ENCODE measurements at places on chromosomes 7 and 10. TPM values are rescaled to one million over a fixed set of nuclear protein-coding genes. Genes with fewer than 3 reads are reported as not detected.

GRCh38 chr10:99678921-99679320, 19.6 kb downstream of the ENTPD7 start:
- DNase-seq: no peak

DNA sequence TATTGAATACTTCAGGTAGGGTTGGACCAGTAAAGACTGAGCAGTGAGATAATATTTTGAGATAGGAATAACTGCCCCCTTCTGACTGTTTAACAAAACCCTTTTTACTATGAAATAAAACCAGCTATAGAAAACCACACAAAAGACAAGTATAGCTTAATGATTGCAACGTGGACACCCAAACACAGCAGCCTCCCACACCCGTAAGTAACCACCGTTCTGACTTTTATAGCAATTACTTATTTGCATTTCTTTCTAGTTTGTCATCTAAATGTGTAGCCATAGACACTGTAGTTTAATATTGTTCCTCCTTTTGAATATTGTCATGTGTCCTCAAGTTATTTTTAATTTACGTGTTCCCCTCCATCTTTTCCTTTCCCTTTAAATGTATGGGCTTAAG, 42.9 kb upstream of the SYPL1 start:
- no peak for DNase-seq

DNA sequence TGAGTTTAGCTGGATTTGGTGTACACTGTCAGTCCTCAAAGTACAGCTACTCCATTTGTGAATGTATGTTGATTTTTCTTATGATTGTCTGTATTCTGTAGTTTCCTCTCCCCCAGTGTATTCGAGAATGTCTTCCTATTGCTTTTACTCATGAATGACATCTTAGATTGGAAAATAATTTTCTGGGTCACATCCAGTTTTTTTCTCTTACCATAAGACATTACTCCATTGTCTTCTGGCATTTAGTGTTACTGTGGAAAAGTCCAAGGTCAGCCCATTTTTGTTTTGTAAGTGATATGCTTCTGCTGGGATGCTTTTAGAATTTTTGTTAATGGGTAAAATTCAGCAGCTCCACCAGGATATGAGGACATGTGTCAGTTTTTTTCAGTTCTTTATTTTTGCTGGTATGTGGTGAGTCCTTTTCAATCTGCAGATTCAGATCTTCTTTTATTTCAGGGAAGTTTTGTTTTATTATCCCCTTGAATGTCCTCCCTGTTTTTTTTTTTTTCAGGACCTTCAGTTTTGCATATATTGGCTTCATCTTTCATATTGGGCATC, 33.6 kb downstream of the WAC start:
- no peak for DNase-seq

GRCh38 chr10:16756561-16757221, 60.5 kb downstream of the RSU1 start:
- no peak for DNase-seq

DNA sequence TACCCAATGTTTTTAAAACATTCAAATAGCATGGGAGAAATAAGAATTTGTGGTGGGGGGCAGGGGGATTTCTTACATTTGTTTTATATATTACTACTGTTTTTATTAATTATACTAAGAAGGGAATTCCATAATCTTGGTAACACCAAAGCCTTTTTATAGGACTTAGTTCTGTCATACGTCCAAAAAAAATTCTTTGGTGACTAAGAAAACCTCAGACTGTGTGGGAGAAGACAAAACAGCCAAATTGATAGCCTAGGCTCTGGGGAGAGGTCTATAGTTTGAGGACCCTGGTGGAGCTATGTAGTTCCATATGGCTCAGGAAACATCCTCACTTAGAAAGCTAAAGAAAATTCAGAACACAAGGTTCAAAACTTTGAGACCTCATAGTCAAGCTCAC, 23.4 kb downstream of the ACSM6 start:
- no peak for DNase-seq

DNA sequence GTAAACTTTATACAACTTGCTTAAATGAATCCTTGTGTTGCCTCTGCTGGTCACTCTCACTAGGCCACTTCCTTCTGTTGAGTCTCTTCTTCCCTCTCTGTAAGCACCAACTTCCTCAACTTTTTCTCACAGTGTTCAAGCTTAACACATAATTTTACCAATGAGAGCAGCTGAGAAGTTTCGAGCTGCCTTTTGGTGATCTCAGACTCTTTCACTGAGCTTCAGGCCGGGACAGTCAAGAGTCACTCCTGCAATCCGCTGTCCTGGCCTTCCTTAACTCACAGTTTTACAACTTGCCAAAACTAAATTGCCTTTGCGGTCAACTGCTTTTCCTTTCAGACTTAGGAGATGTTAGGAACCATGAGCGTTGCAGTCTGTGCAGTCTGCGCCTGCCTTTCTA, 47.4 kb downstream of the PRPF18 start:
- no peak for DNase-seq

DNA sequence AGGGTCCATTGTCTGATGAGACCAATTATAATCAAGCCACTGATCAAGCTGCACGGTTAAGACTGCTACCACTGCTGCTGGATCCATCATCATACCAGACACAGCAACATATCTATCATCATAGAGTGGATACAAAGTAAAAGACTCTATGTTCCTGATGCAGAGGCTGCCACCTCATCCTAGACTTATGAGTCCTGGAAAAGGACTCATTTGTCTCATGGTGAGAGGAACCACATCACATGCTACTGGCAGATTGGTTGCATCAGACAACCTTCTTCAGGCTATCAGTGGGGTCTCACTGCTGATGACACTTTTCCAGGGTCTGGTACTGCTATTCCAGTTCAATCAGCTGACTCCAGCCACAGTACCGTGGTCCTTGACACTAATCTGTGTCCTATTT, 79.0 kb downstream of the ABI1 start:
- DNase-seq: no peak

GRCh38 chr7:9026121-9026520, 592.7 kb downstream of the NXPH1 start:
- no peak for DNase-seq

- DNase-seq: no peak
These were observed 17.4 kb downstream of the KPNA7 start for GRCh38 chr7:99190359-99191009.

The LIPM gene
- total RNA-seq: not detected

GRCh38 chr10:76043261-76043660, 611.8 kb downstream of the LRMDA start:
- no peak for DNase-seq

- DNase-seq: no peak
These were observed 5.1 kb upstream of the MRPS17 start for GRCh38 chr7:55946545-55946944.

The MRLN gene
- total RNA-seq: not detected

The PIK3CG gene
- 55.9 TPM for total RNA-seq

DNA sequence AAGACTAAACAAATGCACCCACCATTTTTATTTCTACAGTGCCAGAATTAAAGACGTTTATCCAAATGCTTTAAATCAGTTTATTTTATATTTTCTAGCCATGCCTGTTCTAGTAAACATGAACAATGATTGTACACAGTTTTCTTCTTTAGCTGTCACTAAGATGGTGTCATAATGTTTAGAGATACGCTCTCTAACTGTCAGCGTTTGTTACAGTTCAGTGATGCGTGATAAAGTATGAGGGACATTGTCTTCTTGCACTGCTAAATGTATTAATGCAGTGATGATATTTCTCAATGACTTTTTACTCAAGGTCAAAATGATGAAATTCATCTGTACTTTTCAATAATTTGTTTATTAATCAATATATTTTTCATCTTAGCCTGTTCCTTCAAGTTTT, 513.6 kb downstream of the ATRNL1 start:
- no peak for DNase-seq

The RAB19 gene
- 8.1 TPM for total RNA-seq

DNA sequence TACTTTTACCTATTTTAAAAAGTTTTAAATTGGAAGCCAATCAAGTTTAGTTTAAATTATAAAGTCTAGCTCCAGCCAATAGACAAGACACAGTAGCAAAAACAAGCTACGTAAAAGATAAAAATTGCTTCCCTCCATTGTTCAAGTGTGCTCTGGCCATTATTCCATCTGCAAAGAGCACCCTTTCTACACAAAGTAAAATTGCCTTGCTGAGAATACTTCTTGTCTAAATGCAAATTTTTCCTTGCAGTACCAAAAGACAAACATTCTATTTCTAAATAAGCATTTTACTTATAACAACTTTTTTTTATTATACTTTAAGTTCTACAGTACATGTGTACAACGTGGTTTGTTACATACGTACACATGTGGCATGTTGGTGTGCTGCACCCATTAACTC, 75.9 kb upstream of the ZNF746 start:
- no peak for DNase-seq

DNA sequence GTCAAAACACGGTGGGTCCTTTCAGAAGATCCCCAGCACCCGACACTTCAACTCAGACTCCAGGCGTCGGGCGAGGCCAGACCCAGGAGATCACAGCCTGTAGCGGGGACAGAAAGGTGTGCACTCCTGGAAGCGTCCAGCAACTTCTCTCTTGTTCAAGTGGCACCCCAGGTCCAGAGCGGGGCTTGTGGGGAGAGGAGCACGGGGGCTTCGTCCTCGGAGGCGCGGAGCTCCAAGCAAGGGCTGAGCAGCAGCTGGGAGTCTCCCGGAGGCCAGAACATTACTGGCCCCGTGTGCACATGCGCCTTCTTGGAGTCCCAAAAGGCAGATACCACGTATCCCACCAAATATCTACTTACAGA, 54.9 kb downstream of the ZRANB1 start:
- DNase-seq: peak; percentile 19

DNA sequence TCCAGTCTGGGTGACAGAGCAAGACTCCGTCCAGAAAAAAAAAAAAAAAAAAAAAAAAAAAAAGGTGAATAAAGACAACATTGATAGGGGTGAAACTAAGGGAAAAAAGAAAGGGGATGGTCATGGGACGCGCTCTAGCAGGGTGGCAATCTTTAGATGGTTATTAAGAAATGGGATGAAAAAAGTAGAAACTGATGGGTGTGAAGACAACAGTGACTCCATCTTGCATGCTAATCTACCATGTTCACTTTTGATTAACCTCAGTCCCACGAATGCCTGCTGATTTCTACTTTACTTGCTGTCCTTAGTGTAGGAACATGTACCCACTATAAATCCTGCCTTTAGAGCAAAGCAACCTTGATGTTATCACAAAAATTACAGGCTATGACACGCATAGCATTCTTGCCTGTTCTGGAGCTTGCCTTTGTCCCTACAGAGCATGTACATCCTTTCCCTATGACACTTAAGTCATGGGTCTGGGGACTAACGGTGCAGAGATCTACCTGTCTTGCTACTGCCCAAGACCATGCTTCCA, 38.5 kb downstream of the P4HA1 start:
- DNase-seq: no peak

DNA sequence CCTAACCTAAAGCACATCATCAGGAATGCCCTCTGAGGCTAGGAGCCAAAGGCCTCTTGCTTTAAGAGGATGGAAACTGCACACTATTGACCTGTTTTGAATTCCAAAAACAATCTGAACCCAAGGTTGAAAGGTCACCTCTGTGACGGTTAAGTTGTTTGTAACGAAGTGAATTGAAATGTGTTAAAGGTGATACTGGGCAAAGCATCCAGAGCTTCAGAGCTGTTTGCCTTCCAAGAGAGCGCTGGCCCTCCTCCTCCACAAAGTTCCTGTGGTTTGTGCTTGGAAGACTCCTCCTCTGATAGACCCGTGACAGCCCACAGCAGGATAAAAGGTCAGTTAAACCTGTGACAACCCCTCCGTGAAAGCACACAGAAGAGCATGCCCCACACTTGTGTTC, 133.7 kb upstream of the CTTNBP2 start:
- DNase-seq: no peak

- DNase-seq: no peak
These were observed 35.8 kb downstream of the ACSL5 start for GRCh38 chr10:112409755-112410154.

DNA sequence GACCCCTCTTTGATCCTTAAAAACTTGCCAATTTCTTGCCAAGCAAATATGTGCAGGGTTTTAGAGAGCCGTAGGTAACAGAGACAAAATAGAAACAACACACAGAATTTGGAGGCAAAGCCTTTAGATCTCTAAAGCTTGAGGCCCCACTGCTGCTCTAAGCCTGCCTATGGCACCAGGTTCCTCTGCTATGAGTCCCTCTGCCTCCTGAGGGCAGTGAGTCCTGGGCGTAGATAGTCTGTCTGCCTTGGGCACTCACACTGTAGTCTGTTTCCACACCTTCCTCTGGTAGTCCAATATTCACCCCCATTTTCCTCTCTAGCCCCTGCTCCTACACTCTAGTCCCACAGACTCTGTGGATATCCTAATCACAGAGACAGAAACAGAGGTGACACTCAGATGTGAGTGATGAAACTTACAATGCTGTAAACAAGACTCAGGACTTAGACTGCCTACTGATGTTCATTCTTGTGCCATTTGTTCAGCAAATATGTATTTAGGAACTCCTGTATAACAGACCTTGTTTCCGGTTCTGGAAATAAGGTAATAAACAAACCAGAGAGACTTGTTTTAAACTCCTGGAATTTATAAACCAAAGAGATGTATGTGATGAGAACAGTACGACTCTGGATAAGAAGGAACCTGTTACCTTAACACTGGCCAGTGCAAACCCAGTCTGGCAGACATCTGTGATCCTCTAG, 153.3 kb upstream of the PRSS1 start:
- no peak for DNase-seq

GRCh38 chr7:45696476-45696875, 122.3 kb downstream of the ADCY1 start:
- DNase-seq: no peak

The ASB10 gene
- not detected for total RNA-seq

GRCh38 chr10:112282086-112282485, 1.1 kb upstream of the TECTB start:
- no peak for DNase-seq

Measured in activated naive CD8-positive, alpha-beta T cell treated with anti-CD3 and anti-CD28 coated beads, Interleukin-2, amount 10 ng/mL, durations not matched to agents 7 days and 5 days (primary cell).